ENCODE measurements at places on chromosomes 16 and 17.

- DNase-seq, result no peak
Observed at GRCh38 chr16:19338335-19338734, 52.8 kb downstream of the CLEC19A start.

DNA sequence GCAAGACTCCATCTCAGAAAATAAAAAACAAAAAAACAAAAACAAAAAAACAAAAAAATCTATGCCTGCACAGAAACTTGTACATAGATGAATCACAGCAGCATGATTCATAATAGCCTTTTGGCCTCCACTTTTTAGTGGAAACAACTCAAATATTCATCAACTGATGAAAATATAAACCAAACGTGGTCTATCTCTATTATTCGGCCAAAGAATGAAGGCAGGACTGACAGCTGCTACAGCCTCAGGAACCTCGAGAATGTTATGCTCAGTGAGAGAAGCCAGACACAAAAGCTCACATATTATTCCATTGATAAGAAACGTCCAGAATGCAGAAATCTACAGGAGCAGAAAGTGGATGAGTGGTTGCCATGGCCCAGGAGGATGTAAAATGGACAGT, 19.8 kb downstream of the PPL start:
- no peak for DNase-seq

DNA sequence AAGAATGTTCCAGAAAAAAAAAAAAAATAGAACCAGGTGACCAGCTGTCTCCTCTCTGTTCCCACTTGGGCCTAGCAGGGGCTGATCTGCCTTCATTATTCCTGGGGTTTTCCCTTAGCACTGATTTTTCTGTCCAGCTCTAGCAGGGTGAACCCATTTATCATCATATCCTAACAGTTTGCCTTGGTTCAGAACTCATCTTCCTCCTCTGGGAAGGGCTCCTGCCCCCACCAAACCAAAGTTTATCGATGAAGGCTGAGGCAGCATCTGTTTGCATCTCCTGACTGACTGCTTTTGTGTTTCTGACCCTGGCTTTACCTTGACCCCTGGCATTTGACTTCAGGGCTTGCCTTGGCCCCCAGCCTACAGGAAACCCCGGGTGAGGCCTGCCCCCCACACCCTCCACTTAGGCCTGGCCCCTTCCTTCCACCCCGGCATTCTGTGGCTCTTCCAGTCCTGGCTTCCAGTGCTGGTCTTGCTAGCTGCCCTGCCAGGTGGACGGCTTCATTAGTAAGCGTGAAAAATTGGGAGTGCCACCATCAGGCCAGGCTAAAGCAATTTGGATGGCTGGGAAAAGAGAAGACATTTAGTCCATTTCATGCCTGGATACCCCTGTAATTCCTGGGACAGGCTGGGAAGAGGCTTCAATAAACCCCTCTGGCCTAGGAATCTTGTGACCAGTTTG, 164.9 kb downstream of the CCDC182 start:
- DNase-seq, result no peak

DNA sequence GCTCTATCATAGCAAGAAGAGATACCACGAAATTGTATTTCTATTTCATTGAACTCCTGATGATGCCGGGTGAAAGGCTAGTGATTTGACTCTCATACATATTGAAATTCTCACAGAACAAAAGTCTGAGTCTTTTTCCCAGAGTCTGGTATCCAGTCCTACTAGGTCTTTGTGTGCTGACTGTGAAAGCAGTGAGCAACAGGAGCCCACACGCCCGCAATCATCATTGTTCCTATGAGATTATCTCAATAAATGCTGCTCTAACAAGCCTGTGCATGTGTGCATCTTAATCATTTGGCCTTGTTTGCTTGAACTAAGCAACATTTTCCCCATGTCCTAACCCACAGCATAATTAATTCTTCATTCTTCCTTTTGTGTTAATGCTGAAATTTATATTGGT, 1466.0 kb downstream of the CDH11 start:
- no peak for DNase-seq

- DNase-seq, result no peak
Observed at GRCh38 chr16:12377497-12377896, 401.0 kb downstream of the SNX29 start.

DNA sequence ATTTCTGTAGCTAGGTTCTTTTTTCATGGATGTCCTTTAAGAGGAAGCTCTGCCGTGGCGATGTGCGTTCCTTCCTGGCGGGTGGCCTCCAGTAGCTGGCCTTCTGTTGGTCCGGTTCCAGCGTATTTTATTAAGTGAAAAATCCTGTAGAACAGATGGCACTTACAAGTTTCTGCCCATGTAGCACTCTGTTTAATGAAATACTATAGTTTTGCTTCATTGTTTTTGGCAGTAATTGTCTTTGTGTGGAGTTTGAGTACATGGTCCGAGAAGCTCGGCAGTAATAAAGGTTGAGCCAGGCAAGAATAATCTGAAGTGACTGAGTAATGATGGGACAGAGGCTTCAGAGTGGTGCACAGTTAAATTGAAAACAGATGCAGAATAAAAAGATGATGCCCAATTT, 20.4 kb downstream of the USP10 start:
- no peak for DNase-seq

GRCh38 chr17:50635982-50636803, 1.5 kb downstream of the ABCC3 start:
- DNase-seq, result no peak

DNA sequence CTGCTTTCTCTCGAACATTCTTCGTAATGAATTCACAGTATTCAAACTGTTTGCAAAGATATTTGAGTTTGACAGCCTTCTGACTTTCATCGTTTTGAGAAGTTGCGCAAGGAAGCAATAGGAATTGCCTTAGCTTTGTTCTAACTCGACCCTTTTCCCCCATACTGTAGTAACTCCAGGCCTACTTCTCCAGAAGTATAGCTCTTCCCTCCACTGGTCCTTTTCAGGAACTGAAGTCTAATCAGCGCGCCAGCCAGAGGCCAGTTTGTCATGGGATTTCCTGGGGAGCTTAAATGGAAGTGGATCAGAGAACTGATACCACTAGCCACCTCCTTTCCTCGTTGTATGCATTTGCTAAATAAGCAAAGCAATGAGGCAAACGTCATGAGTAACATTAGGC, 27.9 kb downstream of the CDR2 start:
- no peak for DNase-seq

- DNase-seq, result no peak
Observed at GRCh38 chr16:84042879-84043485, 387 bp upstream of the SLC38A8 start.

DNA sequence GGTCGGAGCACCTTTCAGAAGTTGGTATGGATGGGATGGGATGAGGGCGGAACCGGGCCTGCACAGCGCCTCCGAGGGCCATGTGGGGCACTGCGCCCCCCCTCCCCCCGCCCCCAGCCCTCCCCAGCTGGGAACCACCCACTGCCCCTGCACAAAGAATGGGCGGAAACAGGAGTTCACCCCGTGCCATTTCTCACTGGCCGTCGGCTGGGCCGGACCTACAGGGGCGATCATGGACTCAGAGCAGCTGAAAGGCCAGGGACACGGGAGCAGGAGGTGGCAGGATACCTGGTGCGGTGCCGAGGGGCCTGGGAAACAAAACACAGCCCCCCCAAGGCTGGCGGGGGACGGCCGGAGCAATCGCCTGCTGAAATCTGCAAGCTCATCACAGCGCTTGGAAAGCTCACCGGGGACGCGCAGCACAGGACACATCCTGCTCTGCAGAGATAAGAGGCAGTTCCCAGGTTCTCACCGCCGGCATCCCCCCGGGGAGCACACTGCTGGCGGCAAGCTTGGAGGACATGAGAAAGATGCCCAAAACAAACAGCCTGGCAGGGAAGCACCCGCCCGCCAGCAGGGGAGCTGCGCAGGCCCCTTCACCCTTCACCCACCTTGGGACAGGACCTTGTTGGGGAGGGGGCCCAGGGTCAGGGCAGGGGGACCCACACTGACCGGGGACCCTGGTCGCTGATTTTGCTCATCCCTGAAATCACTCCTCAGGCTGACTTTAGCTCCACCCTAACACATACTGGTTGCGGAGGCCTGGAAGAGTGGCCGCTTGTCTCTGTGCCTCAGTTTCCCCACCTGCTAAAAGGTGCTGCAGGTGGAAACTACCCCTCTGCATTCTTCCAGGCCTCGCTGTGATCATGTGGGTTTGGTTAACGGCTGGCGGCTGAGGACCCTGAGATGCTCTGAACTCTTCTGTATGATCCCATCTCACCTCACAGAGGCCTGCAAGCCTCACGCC, 263.9 kb downstream of the C16orf95 start:
- DNase-seq, result no peak

- DNase-seq, result no peak
Observed at GRCh38 chr16:65658349-65658748, 536.5 kb upstream of the CDH11 start.

DNA sequence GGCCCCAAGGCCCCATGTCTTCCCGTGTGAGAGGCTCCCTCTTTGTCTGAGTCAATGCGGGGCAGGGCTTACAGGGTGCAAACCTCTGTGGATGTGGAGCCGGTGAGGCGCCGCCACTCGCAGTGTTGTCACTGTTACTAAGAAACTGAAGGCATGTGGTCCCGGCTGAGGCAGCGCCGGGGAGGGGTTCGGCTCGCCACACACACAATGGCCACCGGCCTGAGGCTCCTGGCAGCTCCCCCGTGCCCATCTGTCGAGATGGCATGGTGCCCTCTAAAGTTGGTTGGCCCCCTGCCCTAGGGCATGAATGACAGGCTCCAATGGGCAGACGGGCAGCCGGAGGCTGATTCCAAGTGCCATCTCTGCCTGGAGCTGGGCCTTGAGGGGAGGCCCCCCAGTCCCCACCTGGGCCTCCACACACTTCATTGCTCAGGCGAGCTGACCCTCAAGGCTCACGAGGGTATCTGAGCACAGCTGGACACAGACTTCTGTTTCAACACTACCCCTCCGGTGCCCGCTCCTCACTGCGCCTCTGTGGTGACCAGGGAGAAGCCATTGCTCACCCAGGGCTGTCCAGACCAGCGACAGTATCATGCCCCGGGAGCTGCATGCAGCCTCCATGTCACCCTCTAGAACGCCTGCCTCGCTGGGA, 137.2 kb downstream of the C16orf78 start:
- DNase-seq, result no peak

- DNase-seq, result no peak
Observed at GRCh38 chr16:9270424-9270823, 179.0 kb downstream of the HAPSTR1 start.

GRCh38 chr16:65624666-65625065, 502.8 kb upstream of the CDH11 start:
- DNase-seq, result no peak

DNA sequence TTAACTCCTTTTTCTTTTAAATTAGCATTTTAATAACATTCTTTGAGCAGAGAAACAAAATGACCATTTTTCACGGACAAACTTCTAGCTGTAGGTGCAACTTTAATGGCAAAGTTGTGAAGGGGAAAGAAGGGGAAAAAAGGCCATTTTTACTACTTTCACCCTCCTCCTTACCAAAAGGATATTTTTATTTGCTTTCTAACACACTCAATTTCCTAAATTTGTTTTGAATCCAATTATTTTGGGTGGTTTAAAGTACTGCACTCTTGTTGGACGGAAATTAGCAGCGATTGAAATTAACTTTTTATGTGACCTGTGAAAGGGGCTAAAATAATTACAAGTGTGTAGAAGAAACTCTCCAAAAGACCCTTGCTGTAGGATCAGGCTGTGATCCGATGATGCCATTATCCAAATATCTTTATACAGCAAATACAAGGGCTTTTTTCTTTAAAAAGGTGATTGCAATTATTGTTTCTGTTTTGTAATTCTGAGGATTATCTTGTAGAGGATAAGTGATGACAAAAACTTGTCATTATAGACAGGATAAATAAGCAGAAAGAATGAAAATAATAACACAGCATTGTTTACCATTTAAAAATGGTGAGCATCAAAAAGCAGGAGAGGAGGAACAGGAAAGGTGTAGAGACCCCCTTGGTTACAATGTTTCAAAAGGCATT, 42.4 kb downstream of the SNX11 start:
- DNase-seq, result no peak

DNA sequence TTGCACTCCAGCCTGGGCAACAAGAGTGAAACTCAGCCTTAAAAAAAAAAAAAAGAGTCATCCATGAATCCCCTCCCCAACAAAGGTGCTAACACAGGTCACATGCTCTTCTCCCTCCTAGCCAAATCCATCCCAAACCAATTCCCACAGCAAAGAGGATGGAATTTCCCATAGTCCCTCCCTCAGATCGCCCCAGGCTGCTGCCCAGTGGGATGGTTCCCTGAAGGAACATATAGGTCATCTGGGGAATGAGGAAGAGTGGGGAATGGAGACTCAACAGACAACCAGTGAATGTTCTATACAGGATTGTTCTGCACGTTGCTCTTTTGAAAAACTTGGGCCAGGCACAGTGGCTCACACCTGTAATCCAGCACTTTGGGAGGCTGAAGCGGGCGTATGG, 18.2 kb downstream of the LGALS3BP start:
- no peak for DNase-seq

- DNase-seq, result no peak
Observed at GRCh38 chr16:75238853-75239541, 12.4 kb downstream of the BCAR1 start.

GRCh38 chr17:62876673-62877405, 68.7 kb upstream of the MARCHF10 start:
- no peak for DNase-seq

DNA sequence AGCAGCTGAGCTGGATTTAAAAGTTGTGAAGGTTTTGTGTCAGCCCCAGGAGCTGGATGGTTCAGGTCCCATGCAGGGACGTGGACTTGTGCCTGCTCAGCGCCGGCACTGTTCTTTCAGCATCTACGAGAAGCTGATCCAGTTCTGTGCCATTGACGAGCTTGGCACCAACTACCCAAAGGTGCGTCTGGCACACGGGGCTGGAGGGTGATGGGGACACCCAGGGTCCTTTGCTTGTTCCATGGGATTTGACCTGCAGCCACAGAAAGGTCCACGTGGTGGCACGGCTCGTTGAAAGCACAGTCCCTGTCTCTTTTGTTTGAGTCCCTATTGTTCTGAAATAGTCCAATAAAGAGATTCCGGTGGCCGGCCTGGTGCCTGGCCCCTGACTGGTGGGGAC, 18.1 kb upstream of the ITGB4 start:
- DNase-seq, result no peak

DNA sequence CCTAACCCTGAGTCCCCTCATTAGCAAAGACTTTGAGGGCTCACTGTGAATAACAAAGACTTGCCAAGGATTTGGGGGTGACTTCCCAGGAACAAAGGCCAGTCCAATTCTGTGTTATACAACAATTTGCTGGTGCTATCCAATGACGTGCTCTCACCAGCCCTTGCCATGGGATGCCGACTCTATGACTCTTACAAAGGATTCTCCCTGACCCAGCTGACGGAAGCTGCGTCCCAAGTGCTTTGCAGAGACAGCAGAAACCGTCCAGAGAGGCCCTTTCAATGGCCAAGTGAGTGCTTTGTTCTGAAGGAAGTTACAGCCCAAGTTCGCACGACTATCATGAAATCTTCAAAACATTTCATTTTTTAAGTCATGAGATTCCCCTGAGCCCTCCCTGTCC, 345.3 kb upstream of the TNRC6C start:
- no peak for DNase-seq

DNA sequence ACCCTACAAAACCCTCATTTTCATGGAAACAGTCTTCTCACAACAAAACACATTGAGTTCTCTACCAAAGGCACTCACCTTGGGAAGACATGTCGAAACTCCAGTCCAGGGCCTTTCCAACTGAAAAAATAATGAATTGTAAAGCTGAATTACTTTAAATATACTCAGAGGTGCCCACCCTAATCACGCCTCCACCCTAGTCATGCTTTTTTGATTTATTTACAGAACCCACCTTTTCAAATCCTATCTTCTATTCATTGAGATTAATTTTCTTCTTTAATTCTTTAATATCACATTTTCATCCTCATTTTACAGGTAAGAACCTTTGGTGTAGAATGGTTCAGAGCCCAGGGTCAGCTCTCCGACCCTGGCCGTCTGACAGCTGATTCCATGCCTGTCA, at the start of gene CPHXL2:
Gene CPHXL2, minus strand, starts transcription at position 101 of the 400 bp plus-strand sequence. Its CDS starts 10 bp downstream, at position 91.
- DNase-seq, result no peak

Data from stimulated activated CD8-positive, alpha-beta memory T cell treated with anti-CD3 and anti-CD28 coated beads, Interleukin-4, amount 100 ng/mL, for 48 hours (primary cell).